ENCODE measurements at places on chromosomes 6 and 20.

- DNase-seq: peak; percentile 11
Measured at GRCh38 chr6:51028276-51028675, 209.6 kb downstream of the TFAP2B start.

DNA sequence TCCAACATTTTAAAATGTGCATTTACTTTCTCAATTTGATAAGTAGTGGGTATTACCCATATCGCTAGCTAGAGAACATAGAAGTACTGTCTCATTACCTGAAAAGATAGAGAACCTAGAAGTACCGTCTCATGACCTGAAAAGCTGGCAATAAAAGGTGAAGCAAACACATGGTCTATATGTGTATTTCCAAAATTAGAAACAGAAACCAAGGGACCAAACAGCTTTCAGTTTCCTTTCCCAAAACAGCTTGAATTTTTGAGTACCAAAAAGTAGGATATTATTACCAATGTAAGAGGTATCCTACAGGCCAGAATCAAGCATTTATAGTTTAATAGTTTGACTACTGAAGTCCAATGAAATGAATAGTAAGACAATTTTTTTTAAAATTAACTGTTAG lies 77.2 kb downstream of the KIF13A start:
- no peak for DNase-seq

- no peak for DNase-seq
Measured at GRCh38 chr6:7157752-7158616, 50.2 kb downstream of the RREB1 start.

DNA sequence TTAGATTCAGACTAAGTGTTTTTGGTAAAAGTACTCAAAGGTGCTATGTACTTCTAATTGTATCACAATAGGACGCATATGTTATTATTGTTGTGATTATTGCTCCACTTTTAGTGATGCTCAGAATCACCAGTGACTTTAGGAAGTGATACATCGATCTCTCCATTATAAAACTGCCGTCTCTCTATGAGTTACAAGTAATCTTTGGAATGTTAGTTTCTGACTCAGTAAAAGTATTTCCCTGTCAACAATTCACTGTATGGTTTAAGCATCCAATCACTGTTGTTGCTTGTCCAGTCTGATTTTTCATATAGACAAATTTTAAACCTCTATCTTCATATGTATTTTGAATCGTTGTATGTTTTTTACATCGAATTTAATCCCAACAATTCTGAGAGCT lies 9.4 kb downstream of the DCBLD1 start:
- peak; percentile 41 for DNase-seq

DNA sequence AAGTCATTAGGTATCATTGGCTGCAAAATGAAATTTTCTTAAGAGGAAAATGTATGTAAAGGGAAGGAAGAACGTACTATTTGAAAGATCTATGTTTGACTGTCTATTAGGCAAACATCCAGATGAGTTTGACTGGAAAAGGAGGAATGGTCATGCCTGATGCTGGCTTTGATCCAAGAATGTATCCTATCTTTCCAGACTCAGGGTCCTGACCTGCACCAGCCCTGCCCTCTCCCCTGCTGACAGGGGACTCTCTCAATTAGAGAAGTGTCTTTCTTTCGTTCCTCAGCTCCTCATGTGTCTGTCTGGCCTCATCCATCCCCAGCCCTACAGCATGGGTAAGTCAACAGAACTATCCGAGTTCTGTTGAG lies 21.9 kb upstream of the SH3BGRL2 start:
- DNase-seq: no peak

DNA sequence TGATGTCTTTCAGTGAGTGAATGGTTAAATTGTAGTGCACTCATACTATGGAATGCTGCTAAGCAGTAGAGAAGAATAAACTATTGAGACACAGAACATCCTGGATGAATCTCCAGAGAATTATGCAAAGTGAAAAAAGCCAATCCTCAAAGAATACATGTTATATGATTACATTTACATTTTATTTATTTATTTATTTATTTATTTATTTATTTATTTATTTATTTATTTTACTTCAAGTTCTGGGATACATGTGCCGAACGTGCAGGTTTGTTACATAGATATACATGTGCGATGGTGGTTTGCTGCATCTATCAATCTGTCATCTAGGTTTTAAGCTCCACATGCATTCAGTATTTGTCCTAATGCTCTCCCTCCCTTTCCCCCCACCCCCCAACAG lies 175.8 kb upstream of the VGLL2 start:
- DNase-seq: no peak

- no peak for DNase-seq
Measured at GRCh38 chr20:2907519-2907918, 34.2 kb downstream of the PTPRA start.

- DNase-seq: no peak
Measured at GRCh38 chr6:138844192-138844591, 48.3 kb downstream of the ECT2L start.

- peak; percentile 50 for DNase-seq
Measured at GRCh38 chr6:169851641-169852503, 100.5 kb downstream of the ERMARD start.

DNA sequence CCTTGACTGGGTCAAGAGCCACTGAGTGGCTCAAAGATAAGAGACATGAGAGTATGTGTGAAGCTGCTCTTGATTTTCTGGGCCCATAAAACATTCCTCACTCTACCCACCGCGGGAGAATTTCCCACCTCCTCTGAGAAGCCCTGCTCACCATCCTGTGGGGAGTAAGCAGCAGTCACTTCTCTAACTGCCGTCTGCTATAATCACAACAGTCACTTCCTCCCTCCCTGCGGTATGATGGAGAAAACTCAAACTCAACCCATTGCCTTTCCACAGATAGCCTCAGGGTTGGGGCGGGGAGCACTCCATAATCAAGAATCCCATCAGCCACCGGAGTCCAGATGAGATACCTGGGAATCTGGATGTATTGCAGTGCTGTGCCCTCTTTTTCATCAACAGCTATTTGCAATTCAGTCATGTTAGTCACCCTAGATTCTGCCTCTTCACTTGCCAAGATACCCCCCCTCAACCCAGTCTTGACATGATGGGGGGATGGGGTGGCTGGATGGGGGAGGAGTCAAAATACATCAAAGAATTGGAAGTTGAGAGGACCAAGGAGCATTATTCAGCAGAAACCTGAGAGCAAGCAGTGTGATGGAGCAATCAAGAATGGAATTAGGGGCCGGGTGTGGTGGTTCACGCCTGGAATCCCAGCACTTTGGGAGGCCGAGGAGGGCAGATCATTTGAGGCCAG lies 5.1 kb downstream of the MOCS1 start:
- no peak for DNase-seq

DNA sequence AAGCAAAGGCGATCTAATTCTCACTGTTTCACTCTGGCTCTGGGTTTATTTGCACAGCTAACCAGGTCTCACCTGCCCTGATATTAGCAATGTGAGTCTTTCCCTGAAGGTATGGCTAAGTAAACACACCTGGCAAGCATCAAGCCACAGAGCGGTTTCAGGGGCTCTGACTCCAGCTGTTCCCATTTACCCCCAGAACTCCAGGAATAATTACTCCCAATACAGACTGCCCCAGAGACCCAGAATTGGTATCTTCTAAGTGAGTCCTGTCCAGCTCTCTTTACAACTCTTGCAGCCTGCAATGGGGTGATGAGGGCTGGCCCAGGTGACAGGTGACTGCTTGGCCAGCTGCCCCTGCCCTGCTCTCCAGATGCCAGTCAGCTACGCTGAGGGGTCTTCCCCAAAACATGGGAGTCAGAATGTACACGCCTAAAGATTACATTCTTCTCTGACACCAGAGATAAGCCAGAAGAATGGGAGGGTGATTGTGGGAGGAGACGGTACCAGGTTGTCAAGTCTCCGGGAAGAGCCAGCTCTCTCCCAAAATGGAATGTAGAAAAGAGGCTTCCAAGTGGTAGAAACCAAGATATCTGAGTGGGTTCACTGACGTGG lies 4.9 kb upstream of the LRRN4 start:
- DNase-seq: no peak
